ENCODE measurements at places on chromosomes 2 and 18. TPM values are rescaled to one million over a fixed set of nuclear protein-coding genes. Genes with fewer than 3 reads are reported as not detected.

The MYO3B gene
- total RNA-seq = not detected

DNA sequence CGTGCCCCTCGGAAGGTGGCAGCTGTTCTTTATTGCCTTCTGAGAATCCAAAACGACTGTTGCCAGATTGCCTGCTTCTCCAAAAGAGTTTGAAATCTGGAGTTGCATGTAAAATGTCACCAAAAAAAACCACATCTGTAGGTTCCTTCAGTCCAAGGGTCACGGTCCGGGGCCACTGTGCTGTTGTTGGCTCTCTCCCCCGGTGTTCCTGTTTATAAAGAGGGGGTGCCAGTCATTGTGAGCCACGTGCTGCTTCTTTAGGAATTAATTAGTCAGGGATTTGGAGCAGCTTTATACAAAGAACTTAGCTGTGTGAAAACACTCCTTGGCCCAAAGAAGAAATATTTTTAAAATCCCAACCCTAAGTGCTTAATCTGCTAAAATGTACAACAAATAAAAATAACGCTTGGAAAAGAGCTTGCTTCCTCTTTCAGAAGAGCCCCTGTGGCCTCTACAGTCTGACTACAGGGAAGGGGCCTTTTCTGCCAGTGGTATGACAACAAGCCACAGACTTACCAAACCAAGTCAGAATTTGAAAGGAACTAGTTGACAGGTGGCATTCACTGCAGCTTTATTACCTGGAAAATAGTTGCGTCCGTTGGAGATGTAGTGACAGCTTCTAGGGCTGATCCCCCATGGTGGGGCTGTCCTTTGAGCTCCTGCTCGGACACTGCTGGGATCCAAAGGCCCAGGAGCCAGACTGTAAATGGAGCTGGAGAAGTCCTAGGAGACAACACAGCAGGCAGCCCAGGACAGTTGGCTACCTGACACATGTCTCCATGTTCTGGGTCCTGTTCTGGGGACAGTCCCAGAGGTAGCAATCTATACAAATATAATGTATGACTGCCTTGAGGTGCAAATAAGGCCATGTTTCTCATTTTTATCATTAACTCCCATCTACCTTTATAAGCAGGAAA is 84.5 kb upstream of the SLC1A4 start:
- DNase-seq = no peak

The IL18RAP gene
- 0.52 TPM for total RNA-seq

The SLC40A1 gene
- total RNA-seq = 135 TPM

- no peak for DNase-seq
Measured at GRCh38 chr2:201643216-201643890, at the start of gene TMEM237. TMEM237 (minus strand) TSS chr2:201643503; CDS start chr2:201643400, 103 bp downstream.

The RNF144A gene
- 20.7 TPM for total RNA-seq

DNA sequence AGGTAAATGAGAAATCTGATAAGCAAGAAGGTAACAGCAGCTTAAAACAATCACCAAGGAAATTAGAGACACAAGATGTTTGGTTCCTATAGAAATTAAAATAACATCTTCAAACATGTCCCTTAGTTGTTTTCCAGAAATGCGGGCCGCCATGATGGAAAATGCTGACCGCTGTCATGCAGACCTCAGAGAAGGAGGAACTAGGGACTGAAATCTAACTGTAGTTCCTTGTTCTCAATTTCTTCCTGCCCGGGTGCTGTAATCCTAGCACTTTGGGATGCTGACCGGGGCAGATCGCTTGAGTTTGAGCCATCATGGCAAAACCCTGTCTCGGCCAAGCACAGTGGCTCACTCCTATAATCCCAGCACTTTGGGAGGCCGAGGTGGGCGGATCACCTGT is 51.1 kb downstream of the TEX51 start:
- no peak for DNase-seq

DNA sequence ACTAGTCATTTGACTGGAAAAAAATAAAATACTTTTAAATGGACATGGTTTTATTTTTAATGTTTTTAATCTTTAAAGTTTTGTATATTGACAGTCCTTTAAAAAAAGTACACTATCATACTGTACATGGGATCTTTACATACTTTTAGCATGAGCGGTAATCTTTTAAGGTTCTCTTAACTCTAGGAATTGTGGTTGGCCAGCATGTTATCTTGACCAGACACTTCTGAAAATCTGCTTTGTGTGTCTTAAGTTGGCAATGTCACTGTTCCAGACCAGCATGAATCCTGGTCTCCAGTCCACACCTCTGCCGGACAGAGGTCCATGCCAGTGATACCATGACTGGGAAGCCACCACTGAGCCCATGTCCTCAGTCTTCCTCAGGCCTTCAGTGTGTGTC is 17.7 kb downstream of the ITGB1BP1 start:
- DNase-seq = no peak

The LRRTM1 gene
- total RNA-seq = 0.21 TPM

The LCLAT1 gene
- 18.0 TPM for total RNA-seq

The CYP26B1 gene
- 1.6 TPM for total RNA-seq

The SH3RF3 gene
- total RNA-seq = 2.7 TPM

- DNase-seq = no peak
Measured at GRCh38 chr2:67604360-67604759, 207.2 kb downstream of the ETAA1 start.

- peak; percentile 92 for DNase-seq
Measured at GRCh38 chr2:55049043-55049820, 1.0 kb downstream of the RTN4 start.

The RUFY4 gene
- 0.76 TPM for total RNA-seq

DNA sequence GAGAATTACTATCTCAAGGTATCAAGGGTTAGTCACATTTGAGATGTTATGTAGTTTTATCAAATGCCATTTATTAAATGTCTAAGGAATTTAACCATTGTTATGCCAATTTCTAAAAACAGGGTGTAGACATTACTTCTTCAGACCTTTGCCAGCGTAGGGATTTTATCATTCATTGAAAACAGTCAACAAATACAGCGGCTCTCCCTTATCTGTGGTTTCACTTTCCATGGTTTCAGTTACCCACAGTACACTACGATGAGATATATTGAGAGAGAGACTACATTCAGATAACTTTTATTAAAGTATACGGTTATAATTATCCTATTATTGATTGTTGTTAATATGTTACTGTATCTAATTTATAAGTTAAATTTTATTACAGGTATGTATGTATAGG is 234.7 kb downstream of the TMX3 start:
- DNase-seq = no peak

GRCh38 chr2:98577313-98577712 is 31.0 kb downstream of the COA5 start:
- no peak for DNase-seq

The MOCOS gene
- total RNA-seq = 5.6 TPM

The CROCC2 gene
- not detected for total RNA-seq

The SATB2 gene
- 240 TPM for total RNA-seq

DNA sequence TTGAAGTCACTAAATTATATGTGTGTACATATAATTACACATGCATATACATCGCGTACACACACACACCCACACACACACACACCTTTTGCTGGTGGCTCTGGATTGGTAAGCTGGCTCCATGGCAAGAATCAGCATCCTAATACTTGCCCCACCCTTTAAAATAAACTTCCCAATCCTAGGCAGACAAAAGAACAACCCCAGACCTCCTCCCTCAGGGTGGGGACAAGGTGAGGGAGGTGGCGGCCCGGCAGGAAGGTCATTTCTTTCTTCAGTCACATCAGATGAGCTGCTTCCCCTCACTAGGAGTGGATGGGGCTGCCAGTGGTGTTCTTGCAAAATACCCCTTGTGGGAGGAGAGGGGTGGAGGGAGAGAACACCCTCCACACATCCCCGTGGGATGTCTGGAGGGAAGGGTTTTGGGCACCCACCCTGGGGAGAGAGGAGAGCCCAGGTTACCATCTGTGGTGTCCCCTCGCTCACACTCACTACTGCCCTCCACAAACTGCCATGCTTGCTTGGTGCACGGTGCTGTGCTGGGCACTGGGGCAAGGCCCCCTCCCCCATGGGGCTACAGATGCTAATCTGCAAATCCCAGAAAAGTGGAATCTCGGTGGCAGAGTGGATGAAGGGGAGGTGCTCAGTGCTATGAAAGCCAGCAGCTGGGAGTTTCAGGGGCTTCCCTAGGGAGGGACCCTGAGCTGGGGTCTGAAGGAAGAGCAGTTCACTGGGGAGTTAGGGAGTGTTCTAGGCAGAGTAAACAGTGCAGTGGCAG is 64.0 kb downstream of the ODC1 start:
- DNase-seq = no peak

GRCh38 chr2:100107906-100108647 is 34.3 kb downstream of the AFF3 start:
- no peak for DNase-seq

DNA sequence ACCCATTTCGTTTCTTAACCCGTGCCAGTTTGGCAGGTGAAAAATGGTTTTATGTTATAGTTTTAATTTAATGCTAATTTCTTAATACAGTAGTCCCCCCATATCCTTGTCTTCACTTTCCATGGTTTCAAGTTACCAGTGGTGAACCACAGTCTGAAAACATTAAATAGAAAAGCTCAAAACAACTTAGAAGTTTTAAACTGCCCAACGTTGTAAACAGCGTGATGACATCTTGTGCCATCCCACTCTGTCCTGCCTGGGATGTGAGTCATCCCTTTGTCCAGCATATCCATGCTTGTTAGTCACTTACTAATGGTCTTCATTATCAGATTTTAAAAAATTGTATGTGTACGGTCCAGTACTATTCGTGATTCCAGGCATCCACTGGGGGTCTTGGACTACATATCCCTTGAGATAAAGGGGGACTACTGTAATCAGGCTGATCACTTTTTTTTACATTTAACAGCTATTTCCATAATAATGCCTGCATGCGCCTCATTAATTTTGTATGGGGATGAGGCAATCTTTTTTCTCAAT is 31.9 kb downstream of the SLC66A3 start:
- DNase-seq = no peak

- no peak for DNase-seq
Measured at GRCh38 chr2:47236503-47237215, 81.6 kb upstream of the STPG4 start.

The LYG1 gene
- total RNA-seq = 1.2 TPM

- no peak for DNase-seq
Measured at GRCh38 chr2:39408351-39409136, 28.5 kb downstream of the MAP4K3 start.

The DYTN gene
- total RNA-seq = not detected

The LYPD1 gene
- not detected for total RNA-seq

DNA sequence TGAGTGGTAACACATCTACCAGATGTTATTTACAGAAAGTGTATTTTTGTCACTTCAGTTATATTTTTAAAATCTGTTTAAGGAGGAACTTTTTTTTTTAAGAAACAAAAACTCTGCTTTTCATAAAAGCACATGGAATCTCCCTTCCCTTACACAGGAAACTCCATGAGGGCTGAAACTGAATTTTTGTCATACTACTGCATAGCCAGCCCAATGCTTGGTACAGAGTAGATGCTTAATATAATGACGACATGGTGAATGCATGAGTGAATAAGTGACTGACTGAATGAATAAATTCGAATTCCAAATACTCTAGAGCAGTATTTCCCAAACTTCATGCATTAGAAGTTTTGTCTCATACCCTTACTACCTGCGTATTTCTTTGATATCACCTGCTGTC is 86.5 kb downstream of the ROCK2 start:
- no peak for DNase-seq

- peak; percentile 82 for DNase-seq
Measured at GRCh38 chr18:58045242-58046092, 1.4 kb downstream of the NEDD4L start.

- DNase-seq = no peak
Measured at GRCh38 chr2:82848285-82848684, 1610.8 kb downstream of the SUCLG1 start.

DNA sequence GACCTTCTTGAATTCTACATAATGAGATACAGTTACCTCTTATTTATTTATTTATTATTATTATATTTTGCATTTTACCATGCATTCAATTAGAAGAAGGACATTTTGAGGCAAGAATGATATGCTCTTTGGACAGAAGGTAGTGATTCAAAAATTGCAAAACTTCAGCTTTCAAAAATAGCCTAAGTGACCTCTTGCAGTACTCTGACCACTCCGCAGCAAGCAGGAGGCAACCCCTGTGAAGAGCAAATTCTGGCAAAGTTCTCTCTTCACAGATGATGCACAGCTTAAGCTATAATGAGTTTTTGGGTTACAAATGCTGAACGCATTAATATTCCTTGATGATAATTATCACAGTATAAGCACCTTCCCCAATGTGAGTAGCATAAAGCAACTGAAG is 170.0 kb downstream of the ZNF521 start:
- no peak for DNase-seq

DNA sequence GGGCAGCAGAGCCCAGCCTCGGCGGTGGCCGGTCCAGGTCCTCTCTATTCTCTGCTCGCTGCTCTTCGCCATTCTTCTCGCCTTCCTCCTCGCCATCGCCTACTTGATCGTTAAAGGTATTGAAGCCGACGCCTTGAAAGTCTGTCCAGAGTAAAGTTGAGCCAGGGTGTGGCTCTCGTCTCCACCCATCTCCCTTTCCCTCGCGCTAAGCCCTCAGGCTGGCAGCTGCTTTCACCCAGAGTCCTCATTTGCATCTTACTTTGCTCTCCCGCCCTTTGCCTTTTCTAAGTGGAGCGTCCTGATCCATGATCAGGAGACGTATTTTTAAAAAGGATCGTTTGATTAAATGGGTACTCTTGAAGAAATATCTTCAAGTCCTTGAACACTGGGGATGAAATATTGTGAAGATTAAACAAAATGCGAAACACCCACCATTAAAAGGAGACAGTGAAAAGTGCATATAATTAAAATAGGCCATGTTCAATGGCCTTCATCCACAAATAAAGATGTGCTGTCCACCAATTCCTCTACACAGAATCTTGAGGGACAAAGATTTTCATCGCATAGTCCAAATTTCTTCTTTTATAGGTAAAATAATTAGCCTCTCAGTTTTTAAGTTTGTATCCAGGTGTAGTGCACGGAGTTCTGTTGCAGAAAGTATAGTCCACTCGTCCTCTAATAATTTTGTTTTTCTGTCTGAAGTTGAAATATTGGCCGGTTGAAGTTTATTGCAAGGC is 657 bp downstream of the ARL6IP6 start:
- DNase-seq = no peak

DNA sequence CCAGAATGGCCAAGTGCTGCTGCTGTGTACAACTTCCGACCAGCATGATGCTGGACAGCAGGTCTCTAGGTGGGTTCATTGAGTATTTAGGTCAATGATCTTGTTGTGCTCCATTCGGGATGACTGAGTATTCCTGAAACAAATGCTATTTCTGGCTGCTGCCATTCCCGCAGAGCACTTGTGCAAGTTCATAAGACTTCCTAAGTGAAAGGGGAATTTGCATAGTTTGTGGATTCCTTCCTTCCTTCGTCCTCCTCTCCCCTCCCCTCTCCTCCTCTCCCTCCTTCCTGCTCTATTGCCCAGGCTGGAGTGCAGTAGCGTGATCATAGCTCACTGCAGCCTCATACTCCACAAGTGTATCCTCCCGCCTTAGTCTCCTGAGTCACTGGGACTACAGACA is 40.4 kb downstream of the LDLRAD4 start:
- DNase-seq = no peak

- no peak for DNase-seq
Measured at GRCh38 chr2:152646775-152647174, 70.5 kb downstream of the PRPF40A start.

The CYTIP gene
- 5.1 TPM for total RNA-seq

- DNase-seq = no peak
Measured at GRCh38 chr2:189012351-189012750, 38.2 kb downstream of the COL3A1 start.

The RGPD4 gene
- 0.08 TPM for total RNA-seq

The ABCB6 gene
- 11.4 TPM for total RNA-seq

Measured in left colon (tissue), 2 donors.